ENCODE measurements at places on chromosomes 1 and 21.
A peak's percentile ranks its signal among the peaks of the same experiment; 100 is the strongest.

DNA sequence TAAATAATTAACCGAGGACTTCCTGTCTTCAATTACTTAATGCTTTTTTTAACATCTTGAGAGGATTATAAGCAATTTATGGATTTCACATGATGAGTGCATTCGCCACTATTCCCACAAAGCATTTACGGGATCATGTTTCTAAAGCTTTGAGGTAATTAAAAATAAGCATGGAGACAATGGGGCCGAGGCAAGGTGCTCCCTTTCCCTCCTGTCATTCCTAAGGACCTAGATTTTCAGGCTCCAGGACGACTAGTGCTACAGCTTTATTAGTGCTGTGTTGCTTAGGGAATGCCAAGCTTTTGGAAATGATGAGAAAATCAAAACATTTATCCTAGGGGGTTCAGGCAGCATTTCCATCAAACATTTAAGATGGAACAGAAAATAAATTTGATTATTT is 209.2 kb downstream of the KCTD3 start:
- DNase-seq: no peak

DNA sequence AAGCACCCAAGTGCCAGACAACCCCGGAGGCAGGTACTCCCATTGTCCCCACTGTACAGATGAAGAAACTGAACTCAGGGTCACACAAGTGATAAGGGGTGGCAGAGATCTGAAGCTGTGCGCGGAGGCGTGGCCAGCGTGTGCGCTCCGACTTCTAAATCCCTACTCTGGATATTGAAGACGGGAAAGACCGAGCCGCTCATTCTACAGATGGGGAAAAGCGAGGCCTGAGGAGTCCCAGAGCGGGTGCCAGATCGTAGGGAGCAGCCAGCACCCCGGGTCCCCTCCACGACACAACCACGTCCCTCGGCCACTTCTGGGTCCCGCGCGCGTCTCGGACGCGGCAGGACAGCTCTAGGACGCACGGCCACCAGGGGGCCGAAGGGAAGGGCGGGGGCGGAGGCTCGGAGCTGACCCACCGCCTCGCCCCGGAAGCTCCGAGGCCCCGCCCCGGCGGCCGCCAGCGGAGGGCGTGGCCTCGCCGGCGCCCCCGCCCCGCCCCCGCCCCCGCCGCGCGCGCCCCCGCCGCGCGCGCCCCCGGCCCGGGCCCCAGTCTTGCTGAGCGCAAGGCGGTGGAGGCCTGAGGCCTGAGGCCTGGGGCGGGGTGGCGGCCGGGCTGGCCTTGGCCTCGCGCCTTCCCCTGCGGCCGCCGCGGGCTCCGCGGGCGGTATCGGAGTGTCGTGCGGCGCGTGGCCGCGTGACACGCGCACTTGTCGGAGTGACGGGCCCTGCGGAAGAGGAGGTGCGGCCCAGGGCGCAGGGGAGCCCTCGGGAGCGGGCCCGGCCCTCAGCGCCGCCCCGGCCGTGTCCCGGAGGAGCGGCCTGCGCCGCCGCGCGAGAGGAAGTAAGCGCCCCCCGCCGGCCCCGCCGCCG is at the start of gene H6PD:
Gene H6PD, plus strand, starts transcription at position 552 of the 873 bp plus-strand sequence. CDS start 10,161 bp downstream, outside the sequence.
- peak; percentile 72 for DNase-seq

DNA sequence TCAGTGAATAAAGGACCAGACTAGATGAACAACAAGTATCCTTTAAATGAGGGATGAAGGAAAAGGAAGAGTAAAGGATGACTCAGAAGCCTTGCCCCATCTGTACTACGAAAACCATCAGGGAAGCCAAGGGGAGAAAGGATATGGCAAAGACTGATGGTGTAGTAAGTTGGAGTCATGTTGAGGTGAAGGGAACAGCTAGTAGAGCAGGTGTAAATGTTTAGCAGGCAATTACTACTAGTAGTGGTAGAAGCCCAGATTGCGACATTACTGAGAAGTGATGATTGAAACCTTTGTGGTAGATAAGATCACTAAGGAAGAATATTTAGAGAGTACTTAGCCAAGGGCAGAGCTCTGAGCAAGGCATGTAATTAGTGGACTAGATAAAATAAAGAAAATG is 84.0 kb downstream of the PHTF1 start:
- DNase-seq: no peak

DNA sequence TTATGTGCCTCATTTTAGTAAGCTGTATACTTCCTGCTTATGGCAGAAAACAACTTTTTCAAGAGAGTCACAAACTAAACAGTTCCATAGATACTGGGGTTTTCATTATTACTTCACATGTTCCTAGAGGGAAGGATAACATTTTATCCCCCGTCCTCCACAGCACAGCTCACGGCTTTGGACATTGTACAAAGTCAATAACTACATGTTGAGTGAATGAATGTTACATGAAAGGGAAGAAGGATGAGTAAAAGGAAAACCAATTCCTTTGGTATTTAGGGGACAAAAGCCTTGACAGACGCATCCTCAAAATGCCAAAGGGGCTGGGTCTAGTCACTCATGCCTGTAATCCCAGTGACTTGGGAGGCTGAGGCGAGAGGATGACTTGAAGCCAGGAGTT is 14.8 kb downstream of the PI4KB start:
- no peak for DNase-seq

DNA sequence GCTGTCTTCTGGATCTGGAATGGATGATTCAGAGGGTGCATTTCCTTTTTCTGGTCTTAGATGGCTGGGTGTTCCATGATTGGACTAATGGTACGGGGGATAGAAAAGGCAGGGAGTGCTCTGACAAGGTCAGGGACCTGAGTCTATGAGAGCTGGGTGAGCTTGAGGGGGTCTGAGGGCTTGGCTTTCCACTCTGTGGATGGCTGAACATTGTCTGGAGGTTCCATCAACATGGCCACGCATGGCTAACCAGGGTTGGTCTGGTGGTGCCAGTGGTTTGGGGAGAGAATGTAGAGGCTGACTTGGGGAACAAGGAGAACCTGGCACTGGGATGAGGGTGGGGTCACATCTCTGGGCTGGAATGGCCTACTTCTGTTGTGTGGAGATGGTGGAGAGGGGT is 41.5 kb upstream of the TSPAN2 start:
- DNase-seq: no peak

- DNase-seq: no peak
These were observed 402.9 kb downstream of the PTPRU start for GRCh38 chr1:29639156-29639736.

DNA sequence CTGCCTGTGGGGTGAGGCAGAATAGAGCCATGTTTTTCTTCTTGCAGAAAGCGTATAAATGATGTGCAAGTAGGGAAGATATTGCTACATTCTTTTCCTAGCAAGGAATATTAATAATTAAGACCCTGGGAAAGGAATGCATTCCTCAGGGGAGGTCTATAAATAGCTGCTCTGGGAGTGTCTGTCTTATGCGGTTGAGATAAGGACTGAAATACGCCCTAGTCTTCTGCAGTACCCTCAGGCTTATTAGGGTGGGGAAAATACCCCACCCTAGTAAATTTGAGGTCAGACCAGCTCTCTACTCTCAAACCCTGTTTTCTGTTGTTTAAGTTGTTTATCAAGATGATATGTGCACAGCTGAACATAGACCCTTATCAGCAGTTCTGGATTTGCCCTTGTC is 155.9 kb upstream of the HMCN1 start:
- DNase-seq: no peak

DNA sequence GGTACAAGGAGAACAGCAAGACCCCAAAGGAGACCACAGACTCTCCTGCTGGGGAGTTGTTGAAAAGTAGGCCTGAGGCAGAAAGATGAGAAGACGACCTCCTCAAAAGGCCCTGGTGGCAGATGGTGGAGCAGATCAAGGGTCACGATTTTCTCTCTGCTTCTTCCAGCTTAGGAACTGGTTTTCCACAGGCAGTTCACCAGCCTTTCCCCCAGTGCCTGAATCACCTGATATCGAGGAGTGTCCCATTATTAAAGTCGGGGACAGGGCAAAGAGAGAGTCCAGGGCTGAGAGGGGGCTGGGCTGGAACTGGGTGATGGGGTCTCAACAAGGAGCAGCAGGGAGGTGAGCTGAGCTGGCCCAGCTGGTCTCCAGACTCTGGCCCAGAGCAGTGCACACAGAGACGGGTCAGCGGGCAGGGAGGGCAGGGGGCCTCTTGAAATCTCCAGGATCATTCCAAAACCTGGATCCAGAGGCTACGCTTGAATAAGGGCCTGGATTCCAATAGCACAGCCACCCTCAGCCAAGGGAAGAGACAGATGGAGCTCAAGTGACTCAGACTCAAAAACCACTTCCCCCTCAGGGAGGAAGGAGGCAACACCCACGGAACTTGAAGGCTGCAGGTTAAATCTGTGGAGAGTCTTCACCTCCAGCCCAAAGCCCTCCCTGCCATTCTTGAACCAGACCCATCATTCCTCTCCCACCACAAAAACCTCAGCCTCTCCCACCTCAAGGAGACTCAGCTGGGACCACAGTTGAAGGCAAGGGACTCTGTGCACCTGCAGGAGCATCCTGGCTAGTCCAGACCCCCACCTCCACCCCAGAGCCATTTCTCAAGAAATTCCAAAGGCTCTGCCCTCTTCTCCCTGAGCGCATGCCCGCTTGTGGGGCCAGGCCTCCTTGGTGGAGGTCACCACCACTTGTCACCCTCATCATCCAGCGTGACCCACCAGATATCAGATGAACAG is at the start of gene S100A5:
Gene S100A5, minus strand, starts transcription at position 541 of the 968 bp plus-strand sequence. CDS start 743 bp downstream, outside the sequence.
- DNase-seq: no peak

DNA sequence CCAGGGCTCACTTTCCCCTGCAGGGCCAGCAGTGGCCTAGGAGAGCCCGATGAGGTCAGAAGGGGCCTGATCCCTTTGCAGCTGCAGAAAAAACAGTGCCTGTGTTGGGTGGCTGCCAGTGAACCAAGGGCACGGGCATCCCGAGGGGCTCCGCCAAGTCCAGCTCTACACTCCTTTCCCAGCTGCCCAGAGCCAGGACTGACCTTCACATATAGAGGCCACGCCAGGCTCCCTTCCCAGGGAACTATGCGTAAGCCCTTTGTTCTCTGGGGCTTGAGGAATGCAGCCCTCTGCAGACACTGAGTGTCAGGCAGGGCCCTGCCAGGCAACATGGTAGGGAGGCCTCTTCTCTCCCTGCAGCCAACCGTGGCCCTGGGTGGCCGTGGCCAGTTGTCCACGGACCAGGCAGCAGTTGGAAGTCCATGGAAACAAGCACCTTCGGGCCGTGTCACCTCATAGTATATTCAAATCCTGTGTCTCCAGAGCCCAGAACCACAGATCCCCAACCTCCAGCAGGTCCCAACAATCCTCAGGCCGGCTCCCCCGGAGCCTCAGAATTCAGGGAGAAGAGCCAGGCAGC is 194.0 kb downstream of the NPHP4 start:
- DNase-seq: no peak

- no peak for DNase-seq
These were observed 22.1 kb upstream of the POU2F1 start for GRCh38 chr1:167198518-167199133.

DNA sequence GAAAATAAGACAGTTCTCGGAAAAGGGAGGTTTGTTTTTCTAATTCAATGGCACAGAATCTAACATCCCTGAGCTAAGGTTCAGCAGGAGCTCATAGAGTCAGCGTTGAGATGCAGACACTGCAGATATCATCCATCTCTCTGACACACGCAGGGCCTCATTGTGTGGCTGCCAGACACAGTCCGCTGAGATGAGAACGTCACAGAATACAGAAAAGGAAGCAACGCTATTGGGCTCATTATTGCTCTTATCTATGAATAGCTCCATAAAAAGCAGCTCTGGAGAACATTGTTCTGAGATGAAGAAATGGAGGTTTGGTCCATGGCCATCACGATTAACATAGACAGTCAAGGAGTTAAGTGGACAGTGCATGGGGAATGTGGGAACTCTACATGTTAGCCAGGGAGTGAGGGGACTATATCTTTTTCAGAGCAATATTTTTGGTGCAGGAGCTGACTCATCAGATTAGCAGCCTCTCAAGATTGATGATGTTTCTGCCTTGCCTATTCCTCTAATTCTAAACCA is 771.6 kb upstream of the CXADR start:
- no peak for DNase-seq

DNA sequence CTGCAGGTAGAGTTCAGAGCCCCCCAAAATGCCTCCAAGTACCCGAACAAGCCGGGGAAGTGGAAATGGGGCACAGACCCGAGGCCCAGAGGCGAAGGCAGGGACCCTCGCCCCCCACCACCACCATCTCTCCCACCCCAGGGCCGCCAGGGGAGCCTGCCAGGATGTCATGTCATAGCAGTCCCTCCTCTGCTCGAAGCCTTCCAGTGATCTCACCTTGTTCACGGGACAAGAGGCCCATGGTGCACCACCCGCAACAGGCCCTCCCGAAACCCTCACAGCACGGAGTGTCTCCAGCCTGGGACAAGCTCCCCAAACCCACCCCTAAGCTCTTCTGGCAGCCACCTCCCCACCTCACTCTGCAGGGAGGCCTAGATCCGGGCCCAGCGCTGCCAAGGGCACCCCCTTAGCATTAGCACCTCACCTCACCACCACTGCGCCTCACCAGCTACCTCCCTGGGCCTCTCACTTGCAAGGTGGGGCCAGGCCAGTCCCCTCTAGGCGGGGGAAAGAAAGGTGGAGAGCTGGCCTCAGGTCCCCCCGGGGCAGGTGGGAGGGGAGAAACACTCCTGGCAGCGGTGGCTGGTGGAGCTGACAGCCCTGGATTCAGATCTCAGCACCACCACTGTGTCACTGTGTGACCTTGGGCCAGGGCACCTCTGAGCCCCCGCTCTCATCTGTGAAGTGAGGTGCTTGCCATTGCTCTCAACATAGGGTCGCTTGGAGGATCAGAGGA is 13.3 kb downstream of the CHD5 start:
- no peak for DNase-seq

DNA sequence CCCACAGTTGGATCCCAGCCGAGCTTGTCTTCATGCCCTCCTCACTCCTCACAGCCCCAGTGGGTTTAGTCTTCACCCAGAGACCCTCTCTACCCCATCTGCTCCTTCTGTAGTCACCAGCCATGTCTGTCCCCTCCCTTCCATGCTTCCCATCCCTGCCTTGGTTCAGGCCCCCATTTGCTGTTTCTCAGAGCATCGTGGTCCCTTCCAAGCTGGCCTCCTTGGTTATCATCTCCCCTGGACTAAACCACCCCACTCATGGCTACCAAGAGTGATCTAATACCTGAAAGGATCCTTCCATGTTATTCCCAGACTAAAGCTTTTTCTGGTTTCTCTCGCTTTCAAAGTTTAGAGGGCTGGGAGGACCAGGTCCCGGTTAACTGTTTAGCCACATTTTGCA is 8.3 kb downstream of the CNIH3 start:
- DNase-seq: no peak

Data from nucleus accumbens (tissue), 56 donors.